ENCODE measurements at places on chromosomes 7 and 10. TPM values are rescaled to one million over a fixed set of nuclear protein-coding genes. Genes with fewer than 3 reads are reported as not detected.

DNA sequence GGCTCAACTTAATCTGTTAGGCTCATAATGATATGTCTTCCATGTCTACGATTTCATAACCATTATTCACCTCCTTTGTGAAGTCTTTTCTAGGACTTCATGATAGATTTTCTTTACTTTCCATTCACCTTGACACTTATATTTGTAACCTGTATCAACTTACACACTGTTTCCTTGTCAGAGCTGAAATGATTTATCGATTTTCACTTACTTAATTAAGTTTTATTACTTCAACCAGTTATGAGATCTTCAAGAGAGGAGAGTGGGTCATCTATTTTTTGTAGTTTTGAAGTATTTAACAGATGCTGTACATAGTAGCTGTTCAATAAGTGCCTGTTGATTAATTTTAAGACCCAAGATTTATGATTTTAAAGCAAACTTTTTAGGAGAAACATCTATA, 37.4 kb downstream of the VTI1A start:
- no peak for DNase-seq

Gene MEIG1
- polyA plus RNA-seq = 0.29 TPM

Gene ALOX5
- 2.0 TPM for polyA plus RNA-seq

- DNase-seq = no peak
These were observed 241.5 kb downstream of the AUTS2 start for GRCh38 chr7:69839782-69840181.

Gene CREB5
- polyA plus RNA-seq = 31.8 TPM

Gene CALCR
- 6.7 TPM for polyA plus RNA-seq

Data from muscle of back (tissue), 13 donors.